ENCODE measurements at places on chromosomes 5 and 9. TPM values are rescaled to one million over a fixed set of nuclear protein-coding genes. Genes with fewer than 3 reads are reported as not detected.

SHROOM1 gene
- 47.1 TPM for total RNA-seq

MLANA gene
- total RNA-seq, result not detected

ARHGEF37 gene
- total RNA-seq, result 72.5 TPM

STPG3 gene
- not detected for total RNA-seq

CYLC2 gene
- not detected for total RNA-seq

LRRC19 gene
- not detected for total RNA-seq

ADAMTSL1 gene
- 18.3 TPM for total RNA-seq
